NCI-H774 (cell line): ENCODE measurements at places on chromosomes 6 and 20.
A peak's percentile ranks its signal among the peaks of the same experiment; 100 is the strongest.

- no peak for DNase-seq
Measured at GRCh38 chr20:25313593-25313992, 65.7 kb downstream of the PYGB start.

- no peak for DNase-seq
Measured at GRCh38 chr6:56690519-56691285, 48.0 kb upstream of the DST start.

DNA sequence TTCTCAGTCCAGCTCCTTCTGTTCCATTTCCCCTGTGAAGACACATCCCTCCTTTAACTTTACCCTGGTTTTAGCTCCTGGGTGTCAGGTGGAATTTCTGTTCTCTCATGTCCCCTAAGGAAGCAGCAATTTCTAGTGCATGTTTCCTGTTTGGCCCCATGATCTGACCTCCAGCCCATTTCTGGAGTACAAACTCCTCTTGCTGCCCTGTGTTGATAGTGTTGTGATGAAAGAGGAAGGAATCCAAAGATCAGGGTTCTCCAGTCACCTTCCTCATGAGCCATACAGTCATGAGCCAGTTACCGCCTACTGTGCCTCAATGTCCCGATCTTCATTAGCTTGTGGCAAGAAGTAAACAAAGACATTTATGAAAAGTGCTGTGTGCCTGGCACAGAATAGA lies 97.4 kb downstream of the PHACTR1 start:
- DNase-seq = no peak

GRCh38 chr6:156998794-156999330 lies 221.7 kb downstream of the ARID1B start:
- DNase-seq = no peak

GRCh38 chr6:35474131-35474941 lies 6.1 kb downstream of the RPL10A start:
- no peak for DNase-seq

- DNase-seq = no peak
Measured at GRCh38 chr6:156507106-156507505, 270.1 kb upstream of the ARID1B start.

GRCh38 chr6:135137826-135138225 lies 43.3 kb upstream of the MYB start:
- no peak for DNase-seq

DNA sequence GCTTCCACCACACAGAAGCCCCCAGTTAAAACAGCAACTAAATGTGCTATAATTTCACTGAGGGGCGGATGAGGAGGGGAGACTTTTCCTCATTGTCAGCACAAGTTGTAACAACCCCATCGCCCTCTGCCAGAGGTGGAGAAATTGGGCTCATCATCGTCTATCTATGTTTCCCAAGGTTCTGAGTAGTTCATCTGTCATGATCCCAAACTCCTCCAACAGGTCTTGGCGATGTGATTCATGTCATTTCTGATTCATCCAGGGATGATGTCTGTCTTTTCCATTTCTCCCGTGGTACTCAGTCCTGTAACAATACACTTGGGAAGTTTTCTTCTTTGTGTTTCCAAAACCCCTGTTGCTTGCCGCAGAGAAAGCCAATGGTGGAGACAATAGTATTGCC lies 51.0 kb downstream of the TFAP2A start:
- DNase-seq = no peak

GRCh38 chr6:56359201-56359899 lies 112.0 kb upstream of the COL21A1 start:
- peak; percentile 46 for DNase-seq

- DNase-seq = no peak
Measured at GRCh38 chr6:111441678-111442243, 41.3 kb downstream of the REV3L start.

DNA sequence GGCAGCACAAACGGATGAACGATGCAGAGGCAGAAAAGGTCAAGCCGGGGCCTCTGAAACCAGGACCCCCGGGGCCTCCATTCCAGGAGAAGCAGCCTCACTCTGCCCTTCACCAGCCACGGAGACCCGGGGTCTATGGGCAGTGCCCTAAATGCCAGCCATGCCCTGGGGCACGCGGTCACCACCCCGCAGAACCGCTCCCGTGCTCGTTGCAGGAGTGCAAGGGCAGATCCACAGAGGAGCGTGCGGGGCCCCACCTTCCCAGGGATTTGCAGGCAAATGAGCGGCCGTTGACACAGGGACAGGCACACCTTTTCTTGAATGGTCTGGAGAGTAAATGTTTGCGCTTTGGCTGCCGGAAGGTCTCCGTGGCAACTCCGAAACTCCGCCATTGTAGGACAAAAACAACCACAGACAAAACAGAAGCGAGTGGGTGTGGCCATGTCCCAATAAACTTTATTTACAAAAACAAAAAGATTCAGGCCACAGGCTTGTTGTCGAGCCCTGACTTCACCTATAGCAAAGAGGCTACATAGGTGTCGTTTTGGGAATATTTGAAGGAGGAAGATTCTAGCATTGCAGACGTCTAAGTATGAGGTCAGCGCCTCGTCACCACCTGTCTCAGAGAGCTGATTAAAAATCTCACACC lies 163.3 kb downstream of the TAF4 start:
- DNase-seq = peak; percentile 70

DNA sequence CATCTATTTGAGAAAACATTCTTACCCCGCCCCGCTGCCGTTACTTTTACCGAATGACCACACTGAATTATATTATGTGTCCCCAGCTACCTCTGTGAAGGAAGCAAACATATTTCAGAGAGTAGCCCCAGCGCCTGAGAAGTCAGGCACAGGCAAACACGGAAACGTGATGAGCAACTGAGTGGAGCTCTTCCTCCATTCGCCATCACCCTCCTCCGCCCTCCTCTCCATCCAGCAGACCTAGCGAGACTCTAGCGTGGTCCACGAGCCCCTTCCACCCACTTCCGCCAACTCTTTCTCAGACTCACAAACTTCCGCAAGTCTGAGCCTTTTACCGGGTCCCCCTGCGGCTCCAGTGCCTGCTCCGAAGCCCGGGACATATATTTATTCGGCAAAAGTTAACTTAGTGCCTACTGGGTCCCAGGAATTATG lies 582 bp downstream of the SNRPB start:
- DNase-seq = peak; percentile 39

GRCh38 chr20:54345301-54345724 lies 130.1 kb upstream of the DOK5 start:
- DNase-seq = no peak

DNA sequence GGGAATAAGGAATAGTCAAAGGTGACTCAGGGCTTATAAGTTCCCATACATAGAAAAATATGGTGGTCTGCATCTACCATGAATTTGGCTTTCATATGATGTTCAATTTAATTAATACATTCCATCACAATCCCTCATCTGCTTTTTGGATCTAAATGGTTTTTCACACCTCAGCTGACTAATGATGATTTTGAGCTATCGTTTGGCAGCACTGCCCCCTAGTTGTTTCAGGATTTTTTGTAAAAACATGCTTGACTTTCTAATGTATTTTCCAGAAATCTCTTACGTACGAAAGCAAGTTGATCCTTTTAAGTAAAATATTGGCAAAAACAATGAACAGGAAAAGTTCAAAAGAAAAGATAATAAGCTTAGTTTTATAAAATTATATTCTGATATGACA lies 408.6 kb upstream of the ADGRB3 start:
- no peak for DNase-seq

DNA sequence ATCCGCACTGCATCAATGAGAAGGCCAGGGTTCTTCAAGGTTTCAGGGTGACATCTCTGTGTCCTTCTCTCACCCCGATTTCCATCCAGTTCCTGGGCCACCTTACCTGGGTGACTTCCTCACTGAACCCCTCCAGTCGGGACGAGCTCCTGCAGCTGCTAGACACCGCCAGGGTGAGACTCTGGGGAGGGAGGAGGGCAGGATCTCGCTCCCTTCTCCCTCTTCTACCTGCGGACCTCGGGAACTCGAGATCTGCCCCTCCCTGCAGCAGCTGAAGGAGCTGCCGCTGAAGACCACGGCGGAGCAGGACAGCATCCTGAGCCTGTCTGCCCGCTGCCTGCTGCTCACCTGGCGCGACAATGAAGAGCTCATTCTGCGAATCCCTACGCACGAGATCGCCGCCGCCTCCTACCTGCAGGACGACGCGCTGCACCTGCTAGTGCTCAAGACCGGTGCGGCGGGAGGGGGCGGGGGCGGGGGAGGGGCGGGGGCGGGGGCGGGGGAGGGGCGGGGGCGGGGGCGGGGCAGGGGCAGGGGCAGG lies 7.5 kb downstream of the CCM2L start:
- DNase-seq = peak; percentile 85

DNA sequence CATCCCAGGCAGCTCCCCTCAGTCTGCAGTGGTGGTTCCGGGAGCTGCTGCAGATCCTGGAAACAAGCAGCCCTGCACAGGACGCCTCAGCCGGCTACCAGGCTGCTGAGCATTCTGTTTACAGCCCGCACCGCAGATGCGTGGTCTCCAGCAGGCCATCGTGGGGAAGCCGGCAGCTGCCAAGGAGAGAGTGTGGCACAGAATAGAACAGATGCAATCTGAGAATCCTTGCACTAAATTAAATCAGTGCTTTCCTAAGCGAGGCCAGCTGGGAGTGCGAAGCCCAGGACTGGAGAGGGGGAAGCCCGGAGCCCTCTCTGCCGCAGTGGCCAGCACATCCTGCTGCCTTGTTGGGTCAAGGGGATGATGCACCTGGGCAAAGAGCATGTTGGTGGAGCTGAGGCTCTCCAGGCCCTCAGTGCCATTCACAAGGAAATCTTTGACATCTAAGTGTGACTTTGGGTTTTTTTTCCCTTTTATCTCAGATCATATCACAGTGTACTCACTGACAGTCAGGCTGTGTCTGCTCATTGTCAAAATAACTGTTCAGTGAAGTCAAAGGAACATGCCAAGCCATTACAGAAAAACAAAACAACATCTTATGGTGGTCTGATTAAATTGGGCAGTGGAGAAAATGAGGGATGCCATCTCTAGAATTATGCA lies 118.1 kb downstream of the SYNDIG1 start:
- no peak for DNase-seq

- DNase-seq = no peak
Measured at GRCh38 chr6:130324657-130325056, 41.2 kb upstream of the TMEM200A start.

DNA sequence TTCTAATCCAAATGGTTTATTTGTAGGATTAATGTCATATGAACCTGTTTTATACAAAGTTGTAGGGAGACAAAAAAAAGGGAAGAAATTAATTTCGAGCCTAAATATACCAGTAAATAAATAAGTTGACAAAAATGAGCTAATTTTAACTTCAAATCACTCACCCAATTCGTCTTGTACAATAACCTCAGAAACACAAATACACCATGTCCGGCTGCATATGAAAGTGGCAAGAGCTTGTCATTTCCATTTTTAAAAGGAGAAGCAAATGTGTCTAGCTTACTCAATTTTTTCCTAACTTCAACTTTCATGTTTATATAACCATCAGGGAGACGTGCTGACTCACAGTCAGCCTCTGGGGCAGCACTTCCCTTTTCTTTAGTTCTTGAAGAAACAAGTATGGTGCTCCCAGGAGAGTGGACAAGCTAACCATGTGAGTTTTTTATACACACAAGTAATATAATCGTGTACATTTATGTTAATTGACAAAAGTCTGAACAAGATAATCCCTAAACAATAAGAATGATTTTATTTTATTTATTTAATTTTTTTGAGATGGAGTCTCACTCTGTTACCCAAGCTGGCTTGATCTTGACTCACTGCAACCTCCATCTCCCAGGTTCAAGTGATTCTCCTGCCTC lies 55.5 kb upstream of the SGK1 start:
- DNase-seq = no peak

DNA sequence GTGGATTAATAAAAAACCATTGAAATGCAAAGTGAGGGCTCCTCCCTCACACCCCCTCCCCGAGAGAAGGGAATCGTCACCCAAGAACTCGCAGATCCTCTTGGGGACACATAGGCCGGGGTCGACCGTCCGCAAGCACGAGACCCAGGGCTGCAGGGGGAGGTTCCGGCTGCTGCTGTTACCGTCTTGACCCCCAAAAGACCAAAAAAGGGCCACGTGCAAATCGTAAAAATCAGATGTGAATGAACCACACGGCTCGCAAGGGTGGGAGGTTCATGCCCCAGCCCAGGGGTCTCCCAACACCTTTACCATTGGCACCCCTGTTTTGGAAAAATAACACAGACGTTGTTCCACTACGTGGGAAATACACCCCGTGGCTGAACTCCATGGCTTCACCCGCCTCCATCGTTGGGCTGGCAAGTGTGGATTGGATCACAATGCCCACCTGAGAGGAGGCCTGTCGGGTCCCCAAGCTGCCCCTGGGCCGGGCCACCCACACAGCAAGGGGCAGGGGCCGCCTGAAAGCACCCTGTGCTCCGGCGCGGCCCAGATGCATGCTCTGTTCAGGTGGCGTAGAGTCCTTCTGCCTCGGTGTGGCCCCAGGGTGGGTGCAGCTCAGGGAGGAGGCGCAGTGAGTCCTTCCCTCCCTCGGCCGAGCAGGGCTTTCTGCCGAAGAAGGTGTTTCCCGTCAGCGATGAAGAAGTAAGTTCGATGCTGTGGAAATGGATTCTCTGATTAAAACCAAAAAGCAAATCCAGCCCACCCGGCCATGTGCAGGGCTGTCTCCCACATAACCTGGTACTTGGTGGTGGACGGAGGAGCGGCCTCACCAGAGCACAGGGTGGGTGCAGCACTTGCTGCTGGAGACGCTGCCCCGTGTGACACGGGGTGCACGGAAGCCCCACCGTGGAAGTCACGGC lies 85.0 kb downstream of the YTHDF1 start:
- no peak for DNase-seq

DNA sequence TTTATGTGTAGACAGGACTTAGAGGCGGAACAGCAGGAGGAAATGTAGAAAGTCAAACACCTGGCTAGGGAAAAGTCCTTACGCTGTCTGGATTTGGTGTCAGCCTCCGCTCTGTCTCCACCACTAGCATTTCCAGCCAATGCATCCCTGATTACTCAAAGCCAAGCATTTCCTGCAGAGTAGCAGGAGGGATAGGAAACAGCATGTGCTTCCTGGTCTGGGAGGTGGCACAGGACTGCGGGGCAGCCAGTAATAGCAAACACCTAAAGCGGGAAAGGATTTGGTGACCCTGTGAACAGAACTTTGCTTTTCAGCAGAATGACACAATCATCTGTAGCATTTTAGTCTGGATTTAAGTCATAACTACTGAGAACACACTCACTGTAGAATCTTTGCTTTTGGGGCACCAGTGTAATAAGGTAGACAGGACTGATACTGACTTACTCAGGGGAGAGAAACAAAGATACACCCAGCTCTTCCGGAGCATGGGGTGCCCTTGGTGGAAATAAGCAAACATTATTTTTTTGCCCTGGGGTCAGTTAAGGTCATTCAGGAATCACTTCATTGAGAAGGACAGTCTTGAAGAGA lies 133.3 kb upstream of the AHI1 start:
- no peak for DNase-seq
